Mammary microvascular endothelial cell (primary cell): ENCODE measurements at places on chromosomes 5 and 9. TPM values are rescaled to one million over a fixed set of nuclear protein-coding genes. Genes with fewer than 3 reads are reported as not detected.

The PROB1 gene
- 2.5 and 3.6 TPM in 2 replicates for total RNA-seq

The TEX10 gene
- total RNA-seq = 24.4 and 27.2 TPM in 2 replicates

The PGM5 gene
- total RNA-seq = 5.5 and 6.0 TPM in 2 replicates

The PCDHGB6 gene
- 0.73 and 1.2 TPM in 2 replicates for total RNA-seq

The LCN1 gene
- total RNA-seq = not detected in 2 replicates

The FAM81B gene
- total RNA-seq = not detected in 2 replicates

The QRFP gene
- not detected in 2 replicates for total RNA-seq

The TIGD6 gene
- total RNA-seq = 3.1 and 3.5 TPM in 2 replicates

The PCDHGB1 gene
- 0.44 and 0.60 TPM in 2 replicates for total RNA-seq

The BARHL1 gene
- not detected in 2 replicates for total RNA-seq

The FOXD4L4 gene
- not detected in 2 replicates for total RNA-seq

The CARD6 gene
- 21.7 and 23.8 TPM in 2 replicates for total RNA-seq

The CDH18 gene
- total RNA-seq = not detected in 2 replicates

The LHX2 gene
- not detected in 2 replicates for total RNA-seq

The RNF183 gene
- total RNA-seq = not detected in 2 replicates

The INSL6 gene
- not detected in 2 replicates for total RNA-seq

The PCDHA10 gene
- 0.13 TPM in 1 of 2 replicates, not detected in the other for total RNA-seq

The LECT2 gene
- not detected in 2 replicates for total RNA-seq

The LMNB1 gene
- 79.2 and 87.1 TPM in 2 replicates for total RNA-seq

The LHX3 gene
- not detected in 2 replicates for total RNA-seq

The CNTFR gene
- not detected in 2 replicates for total RNA-seq

The ST6GALNAC4 gene
- 73.9 and 82.3 TPM in 2 replicates for total RNA-seq

The PCDHB15 gene
- total RNA-seq = 0.15 and 0.40 TPM in 2 replicates

The CDC20B gene
- total RNA-seq = not detected in 2 replicates

The CBY3 gene
- total RNA-seq = not detected in 2 replicates

The GARIN3 gene
- total RNA-seq = not detected in 2 replicates

The ANKRD20A1 gene
- not detected in 2 replicates for total RNA-seq

The CCDC192 gene
- total RNA-seq = not detected in 2 replicates

The CYLC2 gene
- not detected in 2 replicates for total RNA-seq

The ZNF484 gene
- 5.1 and 7.0 TPM in 2 replicates for total RNA-seq

The SOHLH1 gene
- 0.34 TPM in 1 of 2 replicates, not detected in the other for total RNA-seq
